ENCODE measurements at places on chromosomes 6 and 20.
A peak's percentile ranks its signal among the peaks of the same experiment; 100 is the strongest.

GRCh38 chr6:105851113-105851580, 235.0 kb upstream of the PRDM1 start:
- DNase-seq: no peak

DNA sequence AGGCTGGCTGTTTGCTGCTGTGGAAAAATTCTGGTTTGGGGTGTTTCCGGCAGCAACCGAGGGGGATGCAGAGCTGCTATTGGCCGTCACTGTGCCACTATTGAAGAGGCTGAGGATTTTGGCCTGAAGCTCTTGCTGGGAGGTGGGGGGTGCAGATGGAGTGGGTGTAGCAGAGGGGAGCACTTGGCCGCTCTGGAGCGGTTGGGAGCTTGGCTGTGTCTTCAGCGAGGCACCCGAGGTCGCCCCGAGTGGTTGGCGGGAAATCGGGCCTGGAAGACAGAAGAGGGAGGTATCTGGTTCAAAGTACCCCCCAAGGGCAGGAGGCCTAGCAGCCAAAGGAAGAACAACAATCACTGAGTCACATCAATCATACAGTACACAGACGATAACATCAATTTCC, 27.1 kb downstream of the NCOA5 start:
- no peak for DNase-seq

GRCh38 chr6:144460327-144461095, 175.4 kb downstream of the UTRN start:
- DNase-seq: no peak

DNA sequence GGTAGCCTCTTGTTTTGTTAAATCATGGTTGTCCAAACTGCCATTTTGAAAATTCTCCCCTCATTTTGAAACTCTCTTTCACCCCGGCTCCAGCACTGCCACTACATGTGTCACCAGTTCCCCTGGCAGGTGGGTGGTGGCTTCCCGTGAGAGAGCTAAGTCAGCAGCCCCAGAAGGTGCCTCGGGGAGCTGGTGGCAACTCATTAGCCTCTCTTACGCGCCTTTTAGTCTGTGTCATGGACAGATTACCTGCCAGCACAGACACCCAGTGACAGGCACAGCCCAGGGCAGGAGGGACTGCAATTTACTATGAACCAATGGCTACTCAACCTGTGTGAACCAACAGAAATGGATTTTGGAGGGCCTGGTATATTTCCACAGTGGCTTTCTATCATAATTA, 147.1 kb upstream of the SASH1 start:
- DNase-seq: no peak

DNA sequence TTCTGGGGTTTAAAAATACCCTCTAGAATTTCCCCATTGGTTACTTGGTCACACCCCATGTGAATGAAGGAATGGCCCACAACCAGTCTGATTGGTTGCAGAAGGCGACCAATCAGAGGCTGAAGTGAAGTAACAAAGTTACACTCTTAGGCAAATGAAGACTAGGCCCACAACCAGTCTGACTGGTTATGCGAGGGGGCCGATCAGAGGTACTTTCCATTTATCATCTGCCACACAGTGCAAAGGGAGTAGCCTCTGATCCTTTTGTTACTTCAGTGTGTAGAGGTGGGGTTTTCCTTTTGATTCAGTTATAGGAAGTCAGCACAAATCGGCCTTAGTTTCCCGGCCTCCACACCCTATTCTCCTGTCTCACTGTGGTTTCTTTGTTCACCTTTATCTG, 61.2 kb upstream of the SGK1 start:
- DNase-seq: no peak

- no peak for DNase-seq
These were observed 19.1 kb upstream of the REV3L start for GRCh38 chr6:111502154-111502553.

DNA sequence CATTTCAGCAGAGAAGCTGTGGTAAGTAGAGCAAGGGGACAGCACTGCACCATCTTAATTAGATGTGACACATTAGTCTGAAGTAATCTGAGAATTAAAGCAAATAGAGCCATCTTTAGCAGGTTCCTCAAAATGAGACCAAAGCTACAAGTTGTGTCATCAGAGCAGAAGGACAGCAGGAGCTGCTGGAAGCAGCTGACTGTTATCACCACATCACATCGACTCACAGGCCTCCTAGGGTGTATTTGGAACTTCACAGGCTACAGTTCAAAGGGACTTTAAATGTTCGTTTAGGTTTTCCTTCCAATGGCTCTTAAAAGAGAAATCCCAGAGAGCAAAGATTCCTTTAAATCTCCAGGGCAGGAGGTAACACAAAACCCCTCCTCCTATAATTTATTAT, 69.5 kb downstream of the LCA5 start:
- peak; percentile 16 for DNase-seq

DNA sequence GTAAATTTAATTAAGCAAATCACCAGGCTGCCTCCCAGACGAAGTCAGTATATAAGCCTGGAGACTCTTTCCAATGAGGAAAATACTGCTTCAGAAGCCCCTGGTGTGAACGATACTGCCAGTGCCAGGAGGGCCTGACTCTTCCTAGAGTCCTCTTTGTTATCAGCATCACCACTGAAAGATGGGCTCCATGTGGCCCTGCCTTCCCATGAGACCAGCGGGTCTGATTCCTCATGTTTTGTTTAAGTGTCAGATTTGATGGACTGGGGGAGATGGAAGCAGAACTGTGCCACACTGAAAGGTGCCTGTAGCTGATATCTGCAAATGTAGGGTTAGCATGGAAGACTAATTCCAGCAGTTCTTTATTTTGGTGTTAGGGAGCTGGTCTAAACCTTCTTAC, 7.9 kb downstream of the NQO2 start:
- no peak for DNase-seq

- no peak for DNase-seq
These were observed 74.6 kb downstream of the OR2B2 start for GRCh38 chr6:27837625-27838057.

- no peak for DNase-seq
These were observed 21.0 kb upstream of the IYD start for GRCh38 chr6:150347845-150348244.

- DNase-seq: peak; percentile 90
These were observed 4.0 kb downstream of the MAP3K5 start for GRCh38 chr6:136788069-136788902.

- DNase-seq: peak; percentile 36
These were observed 35.1 kb upstream of the ANKEF1 start for GRCh38 chr20:9999645-10000044.

DNA sequence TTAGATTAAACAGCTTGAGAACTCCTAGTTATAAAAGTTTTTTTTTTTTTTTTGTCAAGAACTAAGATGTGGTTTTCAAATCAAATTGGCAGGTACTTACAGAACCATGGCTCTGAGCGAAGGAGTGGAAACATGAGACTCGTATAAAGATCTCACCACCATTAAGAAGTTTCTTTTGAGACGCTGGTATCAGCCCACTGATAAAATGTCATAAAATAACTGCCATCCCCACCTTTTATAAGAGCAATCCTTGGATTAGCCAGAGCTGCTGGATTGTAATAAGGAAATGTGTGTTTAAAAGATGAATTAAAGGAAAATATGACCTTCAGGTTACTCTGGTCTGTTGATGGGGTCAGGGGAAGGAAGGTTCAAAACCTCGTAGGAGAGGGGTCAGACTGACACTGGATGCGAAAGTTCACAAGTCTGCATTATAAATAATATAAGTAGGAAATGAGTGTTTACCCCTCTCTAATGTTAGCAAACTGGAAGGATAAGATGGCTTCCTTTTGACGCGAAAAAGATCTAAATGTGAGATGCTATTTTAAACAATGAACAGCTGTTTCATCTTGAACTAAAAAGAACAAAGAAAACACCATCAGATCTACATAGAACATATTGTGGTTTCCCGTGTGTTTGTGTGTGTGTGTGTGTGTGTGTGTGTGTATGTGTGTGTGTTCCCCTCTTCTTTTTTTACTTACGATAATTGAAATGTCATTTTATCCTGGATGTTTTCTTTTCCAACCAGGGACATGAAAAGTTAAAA, 386.8 kb upstream of the JAG1 start:
- DNase-seq: no peak

GRCh38 chr20:5524896-5525295, 208.1 kb upstream of the PROKR2 start:
- DNase-seq: peak; percentile 81

- DNase-seq: no peak
These were observed 111.3 kb downstream of the ADGRG6 start for GRCh38 chr6:142413111-142413510.

- no peak for DNase-seq
These were observed 44.7 kb downstream of the MBOAT1 start for GRCh38 chr6:20167601-20168000.

DNA sequence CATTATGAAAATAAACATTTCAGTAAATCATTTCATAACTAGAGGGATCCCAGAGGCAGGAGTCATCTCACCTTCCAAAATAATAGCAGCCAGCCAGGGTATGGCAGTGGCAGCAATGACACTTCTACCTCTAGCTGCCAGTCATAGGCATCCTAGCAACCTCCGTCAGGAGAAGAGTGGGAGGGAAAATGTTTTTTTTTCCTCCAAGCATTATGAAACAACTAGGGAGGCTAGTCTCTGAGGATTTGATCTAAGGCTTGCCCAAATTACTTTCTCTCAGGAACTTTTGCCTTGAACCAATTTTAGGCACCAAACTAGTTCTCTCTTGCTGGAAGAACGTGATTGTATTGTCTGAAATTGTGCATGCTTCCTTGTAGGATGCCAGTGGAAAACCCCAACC, 208.7 kb upstream of the PREP start:
- DNase-seq: no peak

- DNase-seq: no peak
These were observed 128.7 kb upstream of the TRAF3IP2 start for GRCh38 chr6:111734068-111735061.

GRCh38 chr6:121828146-121828886, 392.9 kb downstream of the GJA1 start:
- no peak for DNase-seq

DNA sequence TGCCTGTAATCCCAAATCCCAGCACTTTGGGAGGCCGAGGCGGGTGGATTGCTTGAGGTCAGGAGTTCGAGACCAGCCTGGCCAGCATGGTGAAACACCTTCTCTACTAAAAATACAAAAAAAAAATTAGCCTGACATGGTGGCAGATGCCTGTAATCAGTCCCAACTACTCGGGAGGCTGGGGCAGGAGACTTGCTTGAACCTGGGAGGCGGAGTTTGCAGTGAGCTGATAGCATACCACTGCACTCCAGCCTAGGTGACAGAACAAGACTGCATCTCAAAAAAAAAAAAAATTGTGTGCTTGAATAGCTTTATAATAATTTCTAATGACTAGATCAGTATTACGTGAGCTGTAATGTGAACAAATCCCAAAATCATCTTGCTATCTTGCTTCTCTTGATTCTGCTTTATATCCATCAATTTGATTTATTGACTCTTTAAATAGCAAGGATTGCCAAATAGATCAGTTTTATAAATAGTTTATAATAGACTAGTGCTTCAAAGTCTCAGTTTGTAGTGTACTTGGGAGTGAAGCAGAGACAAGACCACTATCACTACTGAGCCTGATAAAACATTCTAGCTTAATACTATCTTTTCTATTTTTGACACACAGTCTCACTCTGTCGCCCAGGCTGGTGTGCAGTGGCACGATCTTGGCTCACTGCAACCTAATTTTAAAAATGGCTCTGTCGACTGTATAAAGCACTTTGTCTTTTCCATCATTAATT, 7.1 kb downstream of the AMD1 start:
- no peak for DNase-seq

GRCh38 chr6:11592294-11592906, 54.9 kb downstream of the TMEM170B start:
- no peak for DNase-seq

DNA sequence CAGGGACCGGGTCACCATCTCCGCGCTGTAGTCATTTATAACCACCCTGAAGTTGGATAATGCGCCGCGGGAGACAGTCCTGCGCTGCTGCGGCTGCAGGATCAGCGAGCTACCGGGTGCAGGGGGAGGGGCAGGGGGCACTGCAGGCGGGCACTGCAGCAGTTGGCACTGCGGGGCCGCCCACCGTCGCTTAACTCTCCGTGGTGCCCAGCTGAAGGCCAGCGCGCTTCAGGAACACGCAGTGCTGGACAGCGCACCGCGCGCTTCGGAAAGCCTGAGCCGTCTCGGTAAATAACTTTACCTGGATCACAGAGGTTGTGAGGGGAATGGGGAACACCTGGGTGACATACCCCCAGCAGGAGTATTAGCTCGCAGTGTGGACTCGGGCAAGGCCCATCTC, 12.4 kb upstream of the LRFN2 start:
- no peak for DNase-seq

- no peak for DNase-seq
These were observed 234.4 kb downstream of the LAMA2 start for GRCh38 chr6:129117355-129117754.

- DNase-seq: no peak
These were observed 296.4 kb downstream of the PAX1 start for GRCh38 chr20:22001886-22002285.

DNA sequence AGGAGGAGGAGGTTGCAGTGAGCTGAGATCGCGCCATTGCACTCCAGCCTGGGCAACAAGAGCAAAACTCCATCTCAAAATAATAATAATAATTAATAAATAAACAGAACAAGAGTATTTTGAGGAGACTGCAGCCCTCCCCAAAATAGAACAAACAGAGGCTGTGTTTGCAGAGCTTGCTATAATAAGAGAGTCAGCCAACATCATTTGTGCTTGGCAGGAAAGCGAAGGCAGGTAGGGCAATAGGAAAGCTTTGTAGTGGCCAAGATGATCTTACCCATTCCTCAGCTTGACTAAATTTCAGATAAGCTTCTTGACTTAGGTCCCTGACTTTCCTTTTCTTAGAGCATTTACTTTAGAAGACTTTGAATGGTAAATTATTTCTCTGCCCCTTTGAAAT, 6.7 kb downstream of the C6orf141 start:
- DNase-seq: no peak
